ENCODE measurements at places on chromosomes 3 and 15.

DNA sequence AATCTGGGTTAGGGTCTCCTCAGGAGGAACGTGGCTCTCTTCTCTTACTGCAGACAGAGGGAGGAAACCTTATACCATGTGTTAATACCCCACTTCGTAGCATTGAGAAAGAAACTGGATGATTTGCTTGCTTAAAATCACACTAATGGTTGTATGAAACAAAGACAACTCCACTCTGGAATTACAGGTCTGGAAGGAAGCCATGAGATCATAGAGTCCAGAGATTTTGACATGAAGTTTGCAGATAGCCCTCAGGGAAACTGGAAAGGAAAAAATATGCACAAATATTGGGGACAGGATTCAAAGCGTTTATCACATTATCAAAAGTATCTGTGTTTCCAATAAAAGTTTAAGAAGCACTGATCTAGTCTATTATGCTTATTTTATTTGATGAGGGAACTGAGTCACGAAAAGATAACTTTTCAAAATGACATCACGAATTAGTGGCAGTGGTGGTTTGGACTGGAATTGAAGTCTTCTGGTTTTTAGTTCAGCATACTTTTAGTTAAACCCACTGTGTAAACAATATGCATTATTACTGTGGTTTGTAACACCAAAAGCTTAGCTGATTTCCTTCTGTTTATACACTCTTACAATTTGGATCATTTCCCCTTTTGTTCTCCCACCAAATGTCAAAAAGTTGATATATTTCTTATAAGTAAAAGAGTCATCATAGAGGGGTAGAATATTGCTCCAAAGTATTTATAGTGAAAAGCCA, 16.8 kb downstream of the FGF7 start:
- no peak for ATAC-seq

DNA sequence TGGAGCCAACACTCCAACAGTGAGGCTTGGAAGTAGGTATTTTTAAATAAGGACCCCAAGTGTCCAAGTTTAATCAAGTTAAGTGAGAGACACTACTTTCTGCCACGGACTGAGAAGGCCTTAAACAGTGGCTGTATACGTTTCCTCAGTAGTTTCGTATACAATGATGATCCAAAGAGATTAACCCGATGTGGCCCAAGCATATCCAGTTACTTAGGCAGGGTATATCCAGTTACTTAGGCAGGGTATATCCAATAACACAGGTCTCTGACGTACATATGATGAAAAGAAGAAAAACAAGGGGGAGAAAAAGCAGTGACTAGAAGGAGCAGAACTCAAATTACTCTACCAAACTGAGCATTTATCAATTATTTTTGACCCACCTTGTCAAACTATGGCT, 591.4 kb downstream of the FOXP1 start:
- peak; percentile 35 for ATAC-seq

GRCh38 chr3:128597900-128598299, 52.7 kb downstream of the RPN1 start:
- no peak for ATAC-seq

DNA sequence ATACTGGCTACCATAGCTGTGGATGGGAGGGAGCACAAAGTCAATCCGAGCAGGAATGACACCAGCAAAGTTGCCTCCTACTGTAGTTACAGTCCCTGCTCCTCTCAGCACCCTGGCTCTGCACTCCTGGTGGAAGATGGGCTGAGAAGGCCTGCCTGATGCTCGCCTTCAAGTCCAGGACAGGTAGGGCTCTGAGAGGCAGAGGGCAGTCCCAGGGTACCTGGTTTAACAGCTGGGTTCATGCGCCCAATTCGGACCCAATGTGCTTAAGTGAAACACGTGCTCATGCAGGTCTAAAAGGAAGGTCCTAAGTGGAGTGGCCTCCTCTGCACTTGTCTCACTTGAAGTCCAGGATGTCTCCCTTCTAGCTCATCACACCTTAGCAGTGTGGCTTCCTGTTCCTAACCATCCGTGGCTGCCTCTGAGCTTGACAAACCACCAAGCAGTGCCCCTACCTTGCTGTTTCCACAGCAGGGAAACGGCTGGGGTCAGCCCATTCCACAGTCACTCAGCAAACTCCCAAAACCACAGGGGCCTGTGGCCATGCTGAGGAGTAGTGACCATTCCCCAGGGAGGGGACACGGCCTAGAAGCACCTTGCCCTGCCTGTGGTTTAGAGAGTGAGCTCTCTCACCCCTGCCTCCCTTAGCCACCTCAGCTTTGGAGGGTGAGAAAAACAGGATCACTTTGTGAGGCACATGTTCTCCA, 3.9 kb upstream of the MUSTN1 start:
- ATAC-seq: no peak

DNA sequence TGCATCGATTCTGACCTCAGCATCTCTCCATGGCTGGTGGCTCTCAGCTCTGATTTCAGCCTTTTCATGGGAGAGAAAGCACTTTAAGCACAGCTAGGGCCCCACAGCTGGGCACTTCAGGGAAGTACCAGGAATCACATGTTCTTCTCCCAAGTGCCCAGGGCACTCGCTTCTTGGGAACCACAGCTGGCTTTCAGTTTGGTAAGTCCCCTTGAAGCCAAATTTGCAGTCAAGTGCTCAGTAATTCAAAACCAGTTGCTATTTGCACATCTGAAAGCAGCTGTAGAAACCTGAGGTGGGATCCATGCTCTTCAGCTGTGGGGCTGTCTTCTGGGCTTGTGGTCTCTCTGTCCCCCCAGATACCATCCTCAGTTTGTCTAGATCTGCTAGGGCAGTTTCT, 12.8 kb downstream of the GABRA5 start:
- ATAC-seq: no peak

GRCh38 chr15:60523056-60523455, 44.1 kb upstream of the ICE2 start:
- no peak for ATAC-seq

- no peak for ATAC-seq
These were observed 27.6 kb downstream of the CHST14 start for GRCh38 chr15:40498418-40498817.

- no peak for ATAC-seq
These were observed 357.0 kb downstream of the NR2F2 start for GRCh38 chr15:96687388-96688107.

DNA sequence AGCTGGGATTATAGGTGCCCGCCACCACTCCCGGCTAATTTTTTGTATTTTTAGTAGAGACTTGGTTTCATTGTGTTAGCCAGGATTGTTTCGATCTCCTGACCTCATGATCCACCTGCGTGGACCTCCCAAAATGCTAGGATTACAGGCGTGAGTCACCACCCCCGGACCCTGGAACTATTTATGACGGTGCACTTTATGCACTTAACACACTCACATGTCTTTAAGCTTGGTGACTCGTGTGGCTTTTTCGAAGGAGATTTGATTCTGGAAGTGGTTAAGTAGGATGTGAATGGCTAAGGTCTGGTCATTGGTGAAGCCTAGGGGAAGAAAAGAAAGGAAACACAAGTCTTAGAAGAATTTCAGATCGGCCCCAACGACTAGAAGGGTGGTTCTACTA, 20.3 kb downstream of the BBS4 start:
- no peak for ATAC-seq

GRCh38 chr15:51267703-51268083, 70.7 kb downstream of the CYP19A1 start:
- ATAC-seq: no peak

- no peak for ATAC-seq
These were observed 203.0 kb upstream of the SGO1 start for GRCh38 chr3:20388971-20389370.

- no peak for ATAC-seq
These were observed 66.6 kb upstream of the TAMM41 start for GRCh38 chr3:11913316-11913715.

- ATAC-seq: peak; percentile 74
These were observed 205.6 kb downstream of the VGLL3 start for GRCh38 chr3:86785386-86785785.

GRCh38 chr3:175227126-175227525, 368.0 kb downstream of the NAALADL2 start:
- no peak for ATAC-seq

DNA sequence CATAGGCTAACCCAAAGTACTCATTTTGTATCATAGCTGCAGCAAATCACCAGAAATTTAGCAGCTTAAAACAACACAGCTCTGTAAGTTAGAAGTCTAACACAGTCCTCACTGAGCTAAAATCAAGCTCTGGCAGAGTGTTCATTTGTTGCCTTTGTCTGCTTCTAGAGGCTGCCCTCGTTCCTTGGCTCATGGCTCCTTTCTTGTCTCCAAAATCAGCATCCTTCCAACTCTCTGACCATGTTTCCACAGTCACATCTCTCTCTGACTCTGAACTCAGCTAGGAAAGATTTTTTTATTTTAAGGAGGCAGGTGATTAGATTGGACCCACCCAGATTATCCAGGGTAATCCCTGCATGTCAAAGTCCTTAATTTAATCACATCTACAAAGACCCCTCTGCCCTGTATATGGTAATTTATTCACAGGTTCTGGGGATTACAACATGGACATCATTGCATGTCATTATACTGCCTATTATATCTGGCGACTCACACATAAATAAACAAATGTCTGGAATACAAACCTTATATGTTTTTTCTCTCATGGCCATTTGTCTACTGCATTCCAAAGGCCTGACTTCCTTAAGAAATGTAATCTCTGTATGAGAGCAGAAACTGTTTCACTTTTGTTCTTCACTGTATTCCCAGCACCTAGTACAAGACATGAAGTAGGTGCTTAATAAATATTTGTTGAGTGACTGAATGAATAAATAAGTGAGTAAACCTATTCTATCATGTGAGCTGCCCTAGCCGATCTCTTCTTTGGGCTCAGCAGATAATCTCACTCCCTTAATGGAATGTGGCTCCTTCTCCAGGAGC, 15.1 kb upstream of the UACA start:
- peak; percentile 76 for ATAC-seq

- ATAC-seq: no peak
These were observed 3.5 kb upstream of the ISG20 start for GRCh38 chr15:88635318-88635717.

- ATAC-seq: no peak
These were observed 187.7 kb downstream of the GREM1 start for GRCh38 chr15:32905481-32905880.

DNA sequence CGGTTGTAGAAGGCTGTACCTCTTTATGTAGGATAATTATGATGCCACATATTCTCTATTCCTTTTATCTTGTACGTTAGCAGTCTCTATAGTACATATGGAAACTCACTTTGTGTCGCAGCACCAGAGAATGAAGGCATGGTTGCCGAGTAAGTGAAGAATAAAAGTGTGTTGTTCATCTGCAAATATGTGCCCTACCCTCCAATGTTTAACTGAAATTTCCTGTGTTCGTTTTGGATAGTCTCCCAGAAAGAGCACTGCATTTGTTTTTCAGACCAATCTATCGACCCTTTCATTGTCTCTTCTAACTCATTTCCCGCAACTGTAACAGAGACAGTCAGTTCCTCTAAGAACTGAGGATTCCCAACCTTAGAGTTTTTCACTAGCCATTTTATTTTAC, 592.8 kb downstream of the TUSC7 start:
- ATAC-seq: no peak

DNA sequence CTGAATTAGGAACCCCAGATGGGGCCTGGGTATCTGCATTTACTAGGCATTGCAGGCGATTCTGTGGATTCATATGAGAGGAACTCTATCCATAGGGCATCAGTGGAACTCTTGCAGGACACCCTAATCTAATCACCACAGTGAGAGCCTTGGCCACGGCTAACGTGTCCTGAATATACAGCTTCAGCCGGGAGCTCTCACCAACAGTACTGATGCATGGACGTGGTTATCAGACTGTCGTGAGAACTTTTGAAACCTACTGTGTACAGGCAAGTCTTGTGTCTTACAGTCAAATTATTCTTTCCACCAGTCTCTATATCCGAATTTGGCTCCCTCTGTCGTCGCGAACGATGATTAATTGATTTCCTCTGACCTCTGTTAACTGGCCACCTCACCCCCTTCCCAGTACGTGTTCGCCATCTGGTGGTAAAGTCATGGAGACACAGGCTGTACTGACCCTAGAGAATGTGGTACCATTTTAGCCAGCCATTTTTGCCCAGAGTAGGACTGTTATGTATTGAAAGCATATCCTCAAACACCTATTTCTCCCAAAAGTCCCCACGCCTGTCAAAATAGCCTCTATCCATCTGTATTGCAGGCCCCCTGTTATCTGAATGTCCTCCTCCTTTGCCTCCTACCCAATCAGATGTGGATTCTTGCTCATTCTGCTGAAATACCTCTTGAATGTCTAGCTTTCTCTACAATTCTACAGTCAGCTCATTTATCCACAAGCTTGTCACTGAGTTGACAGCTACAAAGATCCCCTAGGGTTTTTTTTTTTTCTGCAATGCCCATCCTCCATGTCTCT, 39.7 kb downstream of the GLDN start:
- ATAC-seq: peak; percentile 95

GRCh38 chr3:102737353-102737752, 302.5 kb downstream of the ZPLD1 start:
- ATAC-seq: no peak

DNA sequence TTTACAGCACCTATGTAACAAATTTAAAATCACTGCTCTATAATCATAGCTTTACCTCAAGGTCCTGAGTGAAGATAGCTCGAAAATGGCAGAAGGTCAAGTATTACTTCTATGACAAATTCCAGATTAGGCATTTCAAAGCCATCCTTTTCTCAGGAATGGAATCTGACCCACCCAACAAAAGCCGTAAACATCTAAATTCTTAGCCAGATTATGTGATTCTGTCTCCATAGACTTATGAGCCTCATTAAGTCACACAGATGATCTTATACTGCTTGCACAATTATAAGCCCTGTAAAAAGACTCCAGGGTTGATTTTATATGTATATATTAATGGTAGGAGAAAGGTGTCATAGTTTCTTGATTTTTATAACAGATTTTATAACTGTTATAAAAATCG, 56.9 kb downstream of the CEP152 start:
- no peak for ATAC-seq

GRCh38 chr3:151859233-151859673, 14.2 kb upstream of the SUCNR1 start:
- no peak for ATAC-seq

DNA sequence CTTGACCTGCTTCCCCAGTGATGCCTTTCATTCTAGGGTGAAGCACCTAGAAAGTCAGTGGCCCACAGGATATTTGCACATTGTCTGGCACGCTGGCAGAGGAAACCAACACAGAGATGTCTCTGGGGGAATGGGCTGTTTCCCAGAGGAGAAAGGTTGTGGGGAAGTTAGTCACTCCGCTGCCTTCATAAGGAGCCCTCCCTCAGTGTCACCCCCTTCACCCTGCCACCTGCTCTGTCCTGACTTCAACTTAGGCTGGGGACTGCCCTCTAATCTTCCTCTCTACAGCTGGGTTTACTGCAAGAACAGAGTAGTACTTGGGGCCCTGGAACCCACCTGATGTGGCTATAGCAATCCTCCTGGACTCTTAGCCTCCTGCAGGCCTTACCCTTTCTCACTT, 5.7 kb downstream of the KLHDC8B start:
- ATAC-seq: no peak

GRCh38 chr3:51845129-51845528, 16.3 kb upstream of the IQCF2 start:
- ATAC-seq: no peak
